ENCODE measurements at places on chromosomes 1 and 21. TPM values are rescaled to one million over a fixed set of nuclear protein-coding genes. Genes with fewer than 3 reads are reported as not detected.

The TEX50 gene
- not detected for total RNA-seq

The FCN3 gene
- 1.9 TPM for total RNA-seq

GRCh38 chr1:162404550-162405160 lies 7.3 kb downstream of the SH2D1B start:
- H3K27ac ChIP-seq, result no peak overlapping the region
- no peaks in the 10 kb centered on the region for H3K27me3 ChIP-seq
- H3K4me1 ChIP-seq, result no peaks in the 10 kb centered on the region
- H3K4me3 ChIP-seq, result no peak overlapping the region
- DNase-seq, result no peak

The TLR5 gene
- 3.8 TPM for total RNA-seq

- DNase-seq, result no peak
- H3K4me3 ChIP-seq, result no peak overlapping the region
- no peaks in the 10 kb centered on the region for H3K36me3 ChIP-seq
- H3K27me3 ChIP-seq, result no peaks in the 10 kb centered on the region
- H3K4me1 ChIP-seq, result no peaks in the 10 kb centered on the region
Measured at GRCh38 chr1:37699147-37699546, 6.8 kb downstream of the CDCA8 start.

The PSMB2 gene
- 41.6 TPM for total RNA-seq

- H3K4me1 ChIP-seq, result no peaks in the 10 kb centered on the region
- DNase-seq, result no peak
- no peak overlapping the region for H3K27ac ChIP-seq
- H3K4me3 ChIP-seq, result no peak overlapping the region
Measured at GRCh38 chr1:158249646-158250045, 4.6 kb upstream of the CD1A start.

The LAMC1 gene
- 77.7 TPM for total RNA-seq

- no peaks in the 10 kb centered on the region for H3K36me3 ChIP-seq
- H3K4me1 ChIP-seq, result no peaks in the 10 kb centered on the region
- no peak overlapping the region for H3K4me3 ChIP-seq
- H3K27ac ChIP-seq, result no peak overlapping the region
- no peak for DNase-seq
- no peaks in the 10 kb centered on the region for H3K27me3 ChIP-seq
Measured at GRCh38 chr1:67348586-67349252, 41.0 kb downstream of the IL12RB2 start.

The CELA2B gene
- total RNA-seq, result not detected

DNA sequence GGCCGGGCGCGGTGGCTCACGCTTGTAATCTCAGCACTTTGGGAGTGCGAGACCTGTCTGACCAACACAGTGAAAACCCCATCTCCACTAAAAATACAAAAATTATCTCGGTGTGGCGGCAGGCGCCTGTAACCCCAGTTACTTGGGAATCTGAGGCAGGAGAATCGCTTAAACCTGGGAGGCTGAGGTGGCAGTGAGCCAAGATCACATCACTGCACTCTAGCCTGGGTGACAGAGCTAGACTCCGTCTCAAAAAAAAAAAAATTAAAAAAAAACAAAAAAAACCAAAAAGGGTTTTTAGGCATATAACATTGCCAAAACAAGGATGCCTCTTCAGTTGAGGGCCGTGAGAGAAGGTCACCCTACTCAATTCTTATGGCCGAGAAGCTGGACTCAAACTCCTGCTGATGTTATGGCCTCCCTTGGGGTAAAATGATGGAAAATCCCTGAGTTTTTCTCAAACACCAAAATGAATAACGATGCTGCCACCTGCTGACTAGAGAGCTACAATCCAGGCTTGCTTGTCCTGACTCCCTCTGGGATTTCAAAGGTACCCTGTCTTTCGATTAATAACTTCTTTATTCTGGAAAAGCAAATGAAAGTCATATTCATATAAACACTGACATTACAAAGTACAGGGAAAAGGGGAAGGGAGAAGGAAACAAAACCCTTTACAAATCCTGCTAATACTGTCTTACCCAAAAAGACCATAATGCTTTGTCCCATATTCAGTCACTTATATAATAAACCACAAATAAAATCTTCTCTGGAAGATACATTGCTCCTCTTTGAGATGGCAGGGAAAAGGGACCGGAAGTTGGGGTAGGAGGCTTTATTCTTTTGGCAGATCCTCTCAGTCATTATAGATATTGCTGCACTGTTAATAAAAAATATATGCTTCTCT lies 10.7 kb downstream of the RAB42 start:
- H3K4me3 ChIP-seq, result no peak overlapping the region
- H3K27ac ChIP-seq, result no peak overlapping the region
- peaks cover 17% of the 10 kb centered on the region for H3K36me3 ChIP-seq
- H3K27me3 ChIP-seq, result no peaks in the 10 kb centered on the region

- peak overlapping the region; percentile 93 for H3K27ac ChIP-seq
- H3K4me3 ChIP-seq, result no peak overlapping the region
- no peaks in the 10 kb centered on the region for H3K36me3 ChIP-seq
- peak; percentile 80 for DNase-seq
- H3K27me3 ChIP-seq, result peaks cover 13% of the 10 kb centered on the region
Measured at GRCh38 chr1:31701091-31701736, 2.6 kb downstream of the COL16A1 start.

- no peak overlapping the region for H3K4me3 ChIP-seq
- H3K4me1 ChIP-seq, result no peaks in the 10 kb centered on the region
- H3K27me3 ChIP-seq, result no peaks in the 10 kb centered on the region
- no peak for DNase-seq
- no peaks in the 10 kb centered on the region for H3K36me3 ChIP-seq
Measured at GRCh38 chr1:70400335-70400734, 10.7 kb upstream of the CTH start.

DNA sequence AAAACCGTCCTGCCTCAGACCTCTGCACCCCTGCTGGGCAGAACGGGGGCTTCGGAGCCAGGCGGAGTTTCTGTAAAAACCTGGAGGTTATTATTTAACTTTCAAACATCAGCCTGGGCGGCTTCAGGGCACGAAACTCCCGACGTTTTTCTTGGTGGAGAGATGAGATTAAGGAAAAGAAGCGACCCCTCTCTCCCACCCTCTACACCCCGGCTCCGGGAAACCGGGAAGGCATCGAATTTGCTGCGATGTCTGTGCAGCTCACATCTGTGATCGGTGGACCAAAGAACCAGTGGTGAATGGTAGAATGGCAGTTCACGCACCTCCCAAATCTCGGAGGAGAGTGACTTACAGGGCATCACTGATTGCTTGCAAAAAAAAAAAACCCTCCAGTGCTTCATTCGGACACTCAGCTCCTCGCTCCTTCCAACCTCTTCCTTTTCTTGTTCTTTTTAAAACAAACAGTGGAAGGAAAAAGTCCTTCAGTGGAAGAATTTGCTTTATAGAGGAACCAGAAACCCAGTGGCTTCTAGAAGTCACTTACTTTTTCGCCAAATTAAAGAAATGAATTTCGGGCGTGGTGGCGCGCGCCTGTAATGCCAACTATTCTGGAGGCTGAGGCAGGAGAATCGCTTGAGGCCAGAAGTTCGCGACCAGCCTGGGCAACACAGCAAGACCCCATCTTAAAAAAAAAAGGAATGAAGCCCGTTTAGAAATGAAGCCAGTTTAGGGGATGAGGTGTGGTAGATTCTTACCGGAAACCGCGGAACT lies 884 bp downstream of the PHACTR4 start:
- no peaks in the 10 kb centered on the region for H3K27me3 ChIP-seq
- DNase-seq, result peak; percentile 34
- peak overlapping the region; percentile 98 for H3K27ac ChIP-seq
- H3K4me3 ChIP-seq, result peak overlapping the region; percentile 98

DNA sequence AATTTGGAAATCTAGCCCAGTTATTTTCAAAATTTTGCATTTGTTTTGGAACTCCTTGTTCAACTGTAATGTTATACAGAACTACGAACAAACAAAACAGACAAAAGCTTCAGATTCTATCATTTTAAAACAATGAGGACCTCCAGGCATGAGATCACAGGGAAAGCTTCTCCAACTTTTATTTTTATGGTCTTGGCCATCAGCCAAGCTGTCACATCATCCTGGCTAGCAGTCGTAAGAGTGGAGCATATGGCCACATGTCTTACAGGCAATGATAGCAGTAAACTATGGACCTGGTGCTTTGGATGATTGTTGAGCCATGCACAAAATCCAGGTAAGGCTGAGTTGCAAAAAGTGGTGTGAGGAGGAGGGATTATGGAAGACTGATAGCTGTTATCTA lies 299.6 kb downstream of the LMX1A start:
- no peaks in the 10 kb centered on the region for H3K27me3 ChIP-seq
- H3K4me1 ChIP-seq, result no peaks in the 10 kb centered on the region
- no peaks in the 10 kb centered on the region for H3K36me3 ChIP-seq
- DNase-seq, result no peak
- H3K4me3 ChIP-seq, result no peak overlapping the region

The ZNF648 gene
- 0.48 TPM for total RNA-seq

The TMPRSS2 gene
- total RNA-seq, result 65.3 TPM

- H3K4me3 ChIP-seq, result no peak overlapping the region
- H3K27ac ChIP-seq, result no peak overlapping the region
- H3K4me1 ChIP-seq, result no peaks in the 10 kb centered on the region
- no peaks in the 10 kb centered on the region for H3K27me3 ChIP-seq
- peak; percentile 55 for DNase-seq
- no peaks in the 10 kb centered on the region for H3K36me3 ChIP-seq
Measured at GRCh38 chr1:60281360-60281932, 207.9 kb upstream of the C1orf87 start.

DNA sequence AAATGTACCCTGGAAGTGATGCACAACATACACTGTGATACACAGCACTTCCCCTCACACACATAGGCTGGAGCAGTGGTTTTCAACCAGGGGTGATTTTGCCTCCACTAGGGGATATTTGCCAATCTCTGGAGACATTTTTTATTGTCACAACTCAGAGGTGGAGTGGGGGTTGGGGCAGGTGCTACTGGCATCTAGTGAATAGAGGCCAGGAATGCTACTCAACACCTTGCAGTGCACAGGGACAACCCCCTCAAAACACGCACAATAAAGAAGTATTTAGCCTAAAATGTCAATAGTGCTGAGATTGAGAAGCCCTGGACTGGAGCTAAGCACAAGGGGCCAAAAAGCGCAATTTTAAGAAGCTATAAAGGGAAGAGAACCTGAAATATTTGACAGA lies 54.1 kb downstream of the DNAJC6 start:
- DNase-seq, result no peak
- H3K36me3 ChIP-seq, result no peaks in the 10 kb centered on the region
- H3K27ac ChIP-seq, result no peak overlapping the region
- H3K4me1 ChIP-seq, result no peaks in the 10 kb centered on the region
- H3K4me3 ChIP-seq, result no peak overlapping the region
- no peaks in the 10 kb centered on the region for H3K27me3 ChIP-seq

DNA sequence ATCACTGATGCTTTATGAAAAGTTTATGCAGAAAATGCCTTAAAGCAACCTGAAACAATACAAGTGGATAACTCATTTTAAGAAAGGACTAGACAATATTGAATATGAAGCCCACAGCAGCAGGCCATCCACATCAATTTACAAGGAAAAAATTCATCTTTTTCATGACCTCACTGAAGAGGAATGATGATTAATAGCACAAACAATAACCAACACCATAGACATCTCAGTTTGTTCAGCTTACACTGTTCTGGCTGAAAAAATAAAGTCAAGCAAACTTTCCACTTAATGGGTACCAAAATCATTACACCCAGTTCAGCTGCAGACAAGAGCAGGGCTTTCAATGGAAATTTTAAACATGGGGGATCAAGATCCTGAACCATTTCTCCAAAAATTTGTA lies 380.6 kb upstream of the NEGR1 start:
- no peaks in the 10 kb centered on the region for H3K4me1 ChIP-seq
- H3K27ac ChIP-seq, result no peak overlapping the region
- DNase-seq, result no peak

- no peaks in the 10 kb centered on the region for H3K36me3 ChIP-seq
- H3K4me3 ChIP-seq, result no peak overlapping the region
- H3K27ac ChIP-seq, result no peak overlapping the region
- no peak for DNase-seq
- H3K27me3 ChIP-seq, result no peaks in the 10 kb centered on the region
Measured at GRCh38 chr1:182575540-182576149, 13.4 kb downstream of the RNASEL start.

DNA sequence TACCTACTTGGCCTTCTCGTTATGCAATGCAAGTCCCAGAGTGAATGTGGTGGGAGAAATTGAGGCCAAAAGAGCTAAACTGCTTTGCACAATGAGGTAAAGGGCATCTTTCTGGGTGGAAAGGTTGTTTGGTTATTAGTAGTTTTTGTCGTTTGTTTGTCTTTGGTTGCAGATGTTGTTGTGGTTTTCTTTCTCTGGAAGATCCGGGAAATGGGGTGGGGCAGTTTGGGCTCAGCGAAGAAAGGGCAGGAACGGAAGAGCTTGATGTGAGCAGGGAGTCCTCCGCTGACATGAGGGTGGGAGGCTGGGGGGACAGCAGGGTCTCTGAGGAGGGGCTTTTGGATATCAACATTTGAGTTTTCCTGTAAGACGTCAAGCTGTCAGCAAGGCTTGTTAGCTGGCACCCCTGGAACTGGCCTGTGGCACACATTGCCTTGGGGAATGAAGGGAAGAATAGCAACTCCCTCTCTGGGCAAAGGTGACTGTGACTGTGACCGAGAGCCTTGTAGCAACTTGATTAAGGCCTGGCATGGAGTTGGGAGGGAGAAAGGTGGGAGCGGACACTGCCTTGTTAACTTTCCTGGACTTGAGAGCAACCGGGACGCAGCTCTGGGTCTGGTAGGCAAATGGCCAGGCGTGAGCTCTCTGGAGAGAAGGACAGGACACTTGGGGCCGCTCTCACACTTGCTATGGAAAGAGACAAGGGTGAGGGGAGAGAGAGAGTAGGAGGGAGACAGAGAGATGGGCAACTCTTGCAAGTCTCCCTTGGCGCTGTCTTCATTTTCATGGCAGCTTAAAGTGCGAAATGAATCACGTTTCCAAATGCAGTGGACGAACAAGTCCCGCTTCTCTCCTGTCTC lies 15.4 kb upstream of the OPRD1 start:
- no peaks in the 10 kb centered on the region for H3K27me3 ChIP-seq
- no peaks in the 10 kb centered on the region for H3K4me1 ChIP-seq
- no peak overlapping the region for H3K4me3 ChIP-seq
- no peaks in the 10 kb centered on the region for H3K36me3 ChIP-seq
- H3K27ac ChIP-seq, result no peak overlapping the region

The KCNN3 gene
- total RNA-seq, result 2.6 TPM

The CNR2 gene
- total RNA-seq, result 1.6 TPM

- H3K27me3 ChIP-seq, result no peaks in the 10 kb centered on the region
- no peaks in the 10 kb centered on the region for H3K36me3 ChIP-seq
- no peak overlapping the region for H3K4me3 ChIP-seq
- no peak for DNase-seq
- H3K4me1 ChIP-seq, result peaks cover 5% of the 10 kb centered on the region
- peak overlapping the region; percentile 77 for H3K27ac ChIP-seq
Measured at GRCh38 chr1:53512807-53513755, 53.9 kb downstream of the DMRTB1 start.
